Smooth muscle cell of the pulmonary artery (primary cell): ENCODE measurements at places on chromosomes 6 and 20. TPM values are rescaled to one million over a fixed set of nuclear protein-coding genes. Genes with fewer than 3 reads are reported as not detected.

Gene TAB2
- total RNA-seq: 27.0 and 27.4 TPM in 2 replicates

Gene MMP24
- 0.98 and 2.0 TPM in 2 replicates for total RNA-seq

Gene ZNF311
- total RNA-seq: 0.99 and 1.3 TPM in 2 replicates

Gene LGSN
- 0.07 TPM in 1 of 2 replicates, not detected in the other for total RNA-seq

Gene IP6K3
- 0.03 and 0.20 TPM in 2 replicates for total RNA-seq

Gene CST5
- not detected in 2 replicates for total RNA-seq

Gene SIRPA
- 7.9 and 13.6 TPM in 2 replicates for total RNA-seq

Gene BRPF3
- 18.1 and 24.4 TPM in 2 replicates for total RNA-seq

Gene SPTLC3
- 3.8 and 3.9 TPM in 2 replicates for total RNA-seq

Gene CLPSL2
- total RNA-seq: not detected in 2 replicates

Gene TMEM244
- total RNA-seq: not detected in 2 replicates

Gene SNX21
- total RNA-seq: 57.8 and 64.4 TPM in 2 replicates

Gene GPSM3
- 1.5 and 1.7 TPM in 2 replicates for total RNA-seq

Gene CYP39A1
- 0.07 and 0.78 TPM in 2 replicates for total RNA-seq

Gene MRS2
- 15.3 and 20.8 TPM in 2 replicates for total RNA-seq

Gene SPEF1
- total RNA-seq: 0.13 and 0.20 TPM in 2 replicates

Gene MCM3
- 20.6 and 24.3 TPM in 2 replicates for total RNA-seq

Gene CALHM4
- 0.20 TPM in 1 of 2 replicates, not detected in the other for total RNA-seq

Gene DTD1
- 40.1 and 48.6 TPM in 2 replicates for total RNA-seq

Gene FGD2
- total RNA-seq: not detected in 2 replicates
